CD8-positive, alpha-beta T cell (primary cell): ENCODE measurements at places on chromosomes 7 and 10.

GRCh38 chr7:68684996-68685395, 913.3 kb upstream of the AUTS2 start:
- DNase-seq: no peak

DNA sequence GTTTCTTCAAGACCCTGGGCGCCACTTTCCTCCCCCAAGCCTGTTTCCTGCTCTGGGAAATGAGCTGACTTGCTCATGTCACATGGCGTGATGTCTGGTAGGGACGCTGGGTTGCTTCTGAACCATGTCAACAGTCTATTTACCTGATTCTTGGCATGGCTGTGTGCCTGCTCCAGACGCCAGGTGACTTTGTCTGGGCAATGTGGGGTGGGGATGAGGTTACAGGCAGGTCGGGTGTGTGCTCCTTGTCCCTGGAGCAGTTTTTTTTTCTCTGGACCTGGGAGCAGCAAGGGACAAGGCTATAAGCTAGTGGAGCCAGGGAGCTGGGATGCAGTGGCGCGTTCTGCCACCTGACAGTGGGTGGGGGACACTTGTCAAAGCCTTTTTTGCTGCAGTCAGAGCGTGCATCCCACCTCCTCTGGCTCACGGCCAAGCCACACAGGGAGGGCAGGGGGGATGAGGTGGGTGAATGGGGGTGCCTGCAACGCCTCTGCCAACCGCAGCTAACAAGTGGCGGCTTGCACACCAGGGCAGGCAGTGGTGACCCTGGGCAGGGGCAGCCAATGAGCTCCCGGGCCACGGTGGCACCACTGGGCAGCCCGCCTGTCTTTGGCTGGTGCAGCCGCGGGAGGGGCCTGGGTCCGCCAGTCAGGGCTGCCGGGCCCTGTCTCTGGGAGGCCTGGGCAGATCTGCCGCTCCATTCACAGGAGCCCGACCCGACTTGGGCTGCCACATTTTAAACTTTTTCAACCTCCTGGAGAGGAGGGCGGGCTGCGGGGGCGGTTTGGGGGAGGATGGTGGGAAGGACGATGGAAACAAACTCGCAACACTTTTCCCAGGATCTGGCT, 22.9 kb downstream of the DNAJB12 start:
- DNase-seq: peak; percentile 92

- DNase-seq: no peak
Measured at GRCh38 chr7:20393616-20394015, 62.9 kb downstream of the ITGB8 start.

GRCh38 chr10:35091994-35092790, 2.1 kb upstream of the CUL2 start:
- no peak for DNase-seq

GRCh38 chr7:36023033-36023560, 130.0 kb upstream of the EEPD1 start:
- no peak for DNase-seq

DNA sequence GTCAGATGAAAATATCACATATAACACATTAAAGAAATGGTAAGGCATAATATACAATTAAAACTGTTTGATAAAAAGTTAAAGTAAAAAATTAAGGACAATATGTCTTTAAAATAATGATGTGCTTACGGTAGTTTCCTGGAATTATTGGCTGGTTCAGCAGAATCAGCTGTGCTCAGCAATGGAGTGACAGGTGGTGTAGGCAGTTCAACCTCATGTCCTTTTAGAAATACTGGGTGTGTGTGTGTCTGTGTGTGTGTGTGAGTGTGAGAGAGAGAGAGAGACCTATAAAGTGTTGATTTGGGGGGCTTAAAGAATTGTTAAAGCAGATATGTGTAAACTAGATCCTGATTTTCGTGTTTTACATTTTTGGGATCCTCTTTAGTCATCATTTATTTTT, 141.2 kb downstream of the ADAM22 start:
- DNase-seq: no peak

DNA sequence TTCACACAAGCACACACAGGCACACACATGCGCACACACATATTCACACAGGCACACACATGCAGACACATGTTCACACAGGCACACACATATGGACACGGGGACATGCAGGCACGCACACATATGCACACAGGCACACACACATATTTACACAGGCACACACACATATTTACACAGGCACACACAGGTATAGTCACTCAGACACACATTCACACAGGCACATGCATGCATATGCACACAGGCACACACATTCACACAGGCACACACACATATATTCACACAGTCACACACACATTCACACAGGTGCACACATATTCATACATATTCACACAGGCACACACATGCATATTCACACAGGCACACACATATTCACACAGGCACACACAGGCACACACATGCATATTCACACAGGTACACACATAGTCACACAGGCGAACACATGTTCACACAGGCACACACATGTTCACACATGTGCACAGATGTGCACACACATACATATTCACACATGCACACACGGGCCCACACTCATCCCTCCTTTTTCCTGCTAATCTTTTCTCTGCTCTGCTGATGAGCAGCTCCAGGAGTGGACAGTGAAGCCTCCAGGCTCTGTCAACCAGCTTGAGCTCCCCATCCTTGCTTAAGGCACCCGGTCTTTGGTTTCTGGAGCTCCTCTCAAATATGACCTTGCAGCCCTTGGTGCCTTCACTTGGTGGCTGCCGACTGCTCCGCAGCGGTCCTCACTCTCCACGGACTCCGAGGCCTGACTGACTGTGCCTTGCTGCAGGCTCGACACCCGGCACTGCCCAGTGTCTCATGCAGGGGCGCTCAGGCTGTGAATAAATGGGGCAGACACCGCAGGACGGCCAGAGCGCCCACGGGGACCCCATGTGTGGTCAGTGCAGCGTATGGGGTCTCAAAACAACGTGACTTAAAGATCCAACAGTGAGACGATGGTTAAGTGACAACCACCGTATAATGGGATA, 581.2 kb upstream of the MGMT start:
- no peak for DNase-seq

GRCh38 chr7:35647171-35647574, 47.8 kb downstream of the HERPUD2 start:
- DNase-seq: no peak

GRCh38 chr7:159167139-159167538, 22.5 kb upstream of the VIPR2 start:
- DNase-seq: no peak

GRCh38 chr10:70843776-70844489, 28.2 kb downstream of the SGPL1 start:
- DNase-seq: no peak

- no peak for DNase-seq
Measured at GRCh38 chr7:140691376-140692045, 5.0 kb upstream of the NDUFB2 start.

GRCh38 chr7:27095897-27096767, at the start of gene HOXA1:
TSS of gene HOXA1 (minus strand) at chr7:27096000. CDS start at chr7:27095912, 88 bp downstream.
- DNase-seq: peak; percentile 74

DNA sequence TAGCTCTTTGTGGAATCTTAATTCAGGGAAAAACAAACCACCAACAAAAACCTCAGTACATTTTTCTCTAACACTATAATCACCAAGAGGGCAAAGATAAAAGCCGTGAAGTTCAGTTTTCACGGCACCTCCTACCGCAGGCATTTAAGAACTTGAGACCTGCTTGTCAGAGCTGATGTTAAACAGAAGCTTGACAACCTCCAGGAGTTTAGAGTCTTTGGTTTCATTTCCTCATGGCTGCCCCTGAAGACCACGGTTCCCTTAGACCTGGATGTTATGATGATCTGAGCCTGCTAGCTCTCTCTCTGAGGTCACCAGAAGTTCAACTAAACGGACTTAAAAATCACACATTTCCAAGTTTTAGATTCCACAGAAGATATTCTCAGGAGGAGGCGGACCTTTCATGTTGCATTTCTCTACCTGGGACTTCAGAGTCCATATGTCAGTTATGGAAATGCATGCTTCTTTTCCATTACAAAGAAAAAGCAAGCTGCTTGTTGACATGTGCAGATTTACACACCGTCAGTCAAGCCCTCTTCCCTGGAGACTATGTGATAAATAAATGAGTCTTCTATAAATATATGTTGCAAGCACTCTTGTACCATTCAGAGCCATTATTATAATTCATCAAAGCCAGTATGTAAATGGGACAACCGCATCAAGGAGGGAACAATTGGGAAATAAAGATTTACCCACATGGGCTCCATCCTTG, 258.0 kb downstream of the GFRA1 start:
- no peak for DNase-seq

DNA sequence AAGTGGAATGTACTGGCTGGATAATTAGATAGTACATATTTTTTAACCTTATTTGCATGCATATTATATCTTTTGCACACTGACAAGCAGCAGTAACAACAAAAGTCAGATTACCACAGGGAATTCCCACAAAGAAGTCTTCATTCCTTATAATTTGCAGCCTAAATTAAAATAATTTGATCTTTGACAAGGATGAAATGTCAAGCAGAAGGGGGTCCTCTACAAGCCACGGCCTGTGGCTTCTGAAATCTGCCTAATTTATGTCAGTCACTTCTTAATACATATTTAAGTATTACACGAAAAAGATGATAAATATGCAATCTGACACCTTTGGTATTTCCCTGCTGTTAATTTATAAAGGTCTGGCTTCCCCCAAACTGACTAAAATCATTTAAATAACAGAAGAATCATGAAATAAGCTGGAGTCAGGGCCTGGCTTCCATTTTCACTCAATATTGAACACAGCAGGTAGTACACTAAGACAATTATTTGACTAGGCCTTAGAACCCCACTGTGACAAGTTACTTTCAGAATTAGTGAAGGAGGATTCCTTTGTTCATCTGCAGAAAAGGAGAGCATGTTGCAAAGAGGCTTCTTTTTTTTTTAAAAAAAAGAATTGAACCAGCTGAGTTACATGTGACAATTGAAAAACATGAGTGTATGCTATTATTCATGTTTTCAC, 351.1 kb upstream of the ETV1 start:
- no peak for DNase-seq

DNA sequence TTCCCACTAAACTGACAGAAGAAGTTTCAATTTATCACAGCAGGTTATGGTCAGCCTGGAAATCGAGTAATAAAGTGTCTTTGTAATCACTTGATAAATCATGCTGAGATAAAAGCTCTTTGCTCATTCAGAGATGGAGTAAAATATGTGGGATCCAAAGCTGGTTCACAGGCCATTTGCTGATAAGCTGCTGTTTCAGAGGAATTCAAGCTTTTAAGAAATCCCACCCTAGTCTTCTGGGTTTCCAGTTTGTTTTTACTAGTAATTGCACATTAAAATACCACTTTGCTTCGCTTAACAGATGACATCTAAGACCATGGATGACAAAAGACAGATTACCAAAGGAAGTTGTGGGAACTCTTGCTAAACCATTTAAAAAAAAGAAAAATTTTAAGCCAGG, 37.4 kb upstream of the CDK6 start:
- DNase-seq: no peak

- no peak for DNase-seq
Measured at GRCh38 chr7:108415821-108416536, 40.3 kb downstream of the NRCAM start.

- DNase-seq: no peak
Measured at GRCh38 chr7:56115852-56116538, at the start of gene NUPR2. TSS of gene NUPR2 (minus strand) at chr7:56116417. CDS start at chr7:56116314, 103 bp downstream.

GRCh38 chr7:66331883-66332282, 126.7 kb downstream of the TPST1 start:
- no peak for DNase-seq

DNA sequence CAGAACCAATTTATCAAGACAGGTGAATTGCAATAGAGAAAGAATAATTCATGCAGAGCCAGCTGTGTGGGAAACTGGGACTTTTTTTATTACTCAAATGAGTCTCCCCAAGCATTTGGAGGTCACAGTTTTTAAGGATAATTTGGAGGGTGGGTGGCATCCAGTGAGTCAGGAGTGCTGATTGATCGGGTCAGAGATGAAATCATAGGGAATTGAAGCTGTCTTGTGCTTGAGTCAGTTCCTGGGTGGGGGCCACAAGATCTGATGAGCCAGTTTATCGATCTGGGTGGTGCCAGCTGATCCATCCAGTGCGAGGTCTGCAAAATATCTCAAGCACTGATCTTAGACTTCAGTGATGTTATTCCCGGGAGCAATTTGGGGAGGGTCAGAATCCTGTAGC, 9.9 kb upstream of the MYO1G start:
- no peak for DNase-seq

GRCh38 chr10:92241158-92241500, 49.7 kb downstream of the CPEB3 start:
- no peak for DNase-seq

DNA sequence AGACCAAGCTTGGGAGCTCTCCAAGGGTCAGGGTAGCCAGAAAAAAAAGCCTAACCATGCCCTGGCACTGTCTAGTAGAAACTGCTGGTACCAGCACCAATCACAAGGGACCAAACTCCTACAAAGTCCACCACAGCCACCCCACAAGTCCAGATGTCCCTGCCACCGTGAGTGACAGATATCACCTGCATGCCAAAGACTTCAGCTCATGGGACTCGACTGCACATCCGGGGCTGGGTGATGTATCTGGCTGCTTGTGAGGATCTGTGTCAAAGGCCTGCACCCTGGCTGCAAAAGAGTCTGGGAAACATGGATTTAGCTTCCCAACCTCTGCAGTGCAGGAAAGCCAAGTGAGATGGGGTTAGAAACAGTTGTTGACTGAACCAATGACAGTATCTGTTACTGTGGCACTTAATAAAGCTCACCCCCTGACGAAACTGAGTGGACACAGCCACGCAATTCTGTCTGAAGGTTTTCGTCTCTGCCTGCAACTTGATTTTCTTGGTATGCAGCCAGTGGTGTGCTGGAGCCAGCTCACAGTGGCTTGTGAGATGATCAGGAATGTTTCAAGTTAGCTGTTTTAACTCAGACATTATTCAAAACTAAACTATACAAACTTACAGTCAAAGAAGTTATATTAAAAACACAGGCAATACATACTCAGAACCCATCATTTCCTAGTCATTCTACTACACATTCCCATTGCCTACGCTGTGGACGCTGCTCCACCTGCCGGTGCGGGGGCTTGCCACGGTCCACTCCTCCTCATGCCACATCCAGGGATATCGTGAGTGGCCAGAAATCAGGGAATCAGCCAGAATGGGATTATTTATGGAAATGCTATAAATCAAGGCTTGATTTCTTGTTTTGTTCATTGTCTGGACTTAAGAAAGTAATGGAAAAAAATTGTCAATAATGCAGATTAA, 9.2 kb downstream of the ZNF488 start:
- no peak for DNase-seq

- DNase-seq: no peak
Measured at GRCh38 chr10:81013771-81014170, 476.1 kb downstream of the SH2D4B start.

DNA sequence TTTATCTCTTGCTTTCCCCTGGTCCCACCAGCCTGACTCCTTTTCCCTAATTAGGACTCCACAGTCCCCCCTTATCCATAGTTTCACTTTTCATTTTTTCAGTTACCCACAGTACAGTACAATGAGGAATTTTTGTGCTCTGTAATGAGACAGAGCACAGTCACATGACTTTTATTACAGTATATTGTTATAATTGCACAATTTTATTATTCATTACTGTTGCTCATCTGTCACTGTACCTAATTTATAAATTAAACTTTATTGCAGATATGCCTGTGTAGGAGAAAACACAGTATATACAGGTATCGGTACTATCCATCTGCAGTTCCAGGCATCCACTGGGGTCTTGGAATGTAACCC, 125.4 kb downstream of the KCNMA1 start:
- DNase-seq: no peak

GRCh38 chr7:20558963-20559716, 56.3 kb upstream of the ABCB5 start:
- DNase-seq: no peak

- no peak for DNase-seq
Measured at GRCh38 chr7:106064771-106065574, 47.1 kb downstream of the SYPL1 start.
